ENCODE measurements at places on chromosomes 3 and 15.

GRCh38 chr15:80866936-80867335 is 87.8 kb downstream of the CEMIP start:
- peak; percentile 74 for DNase-seq

DNA sequence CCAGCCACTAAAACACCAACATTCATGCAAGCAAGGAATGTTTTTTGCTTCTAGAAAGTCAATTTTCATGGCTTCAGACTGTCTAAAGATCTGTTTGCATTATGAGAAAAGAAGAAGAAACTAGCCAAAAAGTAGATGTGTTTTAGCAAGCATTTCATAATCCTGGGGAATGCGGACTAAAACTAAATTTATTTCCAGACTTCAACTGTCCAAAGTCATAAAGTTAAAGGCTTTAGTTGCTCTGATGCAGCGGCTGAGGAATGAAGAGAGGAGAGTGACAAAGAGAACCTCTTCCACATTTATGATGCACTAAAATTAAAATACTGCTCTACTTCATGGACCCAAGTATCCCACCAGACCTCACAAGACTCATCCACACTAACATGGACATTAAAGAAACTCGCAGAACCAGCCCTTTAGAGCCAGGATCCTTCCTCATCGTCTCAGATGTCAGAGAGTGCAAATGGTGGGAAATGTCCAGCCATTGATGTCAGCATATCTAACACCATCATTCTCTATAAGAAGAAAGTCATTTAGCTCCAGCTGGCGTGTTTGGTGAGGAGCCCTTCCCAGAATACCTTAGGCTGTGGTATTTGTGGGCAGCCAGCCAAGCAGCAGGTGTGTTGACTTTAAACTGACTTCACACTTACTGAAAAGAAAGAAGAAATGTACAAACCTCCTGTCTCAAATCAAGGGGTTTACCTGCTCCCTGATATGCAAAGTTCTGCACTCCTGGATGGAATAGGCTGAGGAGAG is 17.4 kb downstream of the FYCO1 start:
- DNase-seq = no peak

DNA sequence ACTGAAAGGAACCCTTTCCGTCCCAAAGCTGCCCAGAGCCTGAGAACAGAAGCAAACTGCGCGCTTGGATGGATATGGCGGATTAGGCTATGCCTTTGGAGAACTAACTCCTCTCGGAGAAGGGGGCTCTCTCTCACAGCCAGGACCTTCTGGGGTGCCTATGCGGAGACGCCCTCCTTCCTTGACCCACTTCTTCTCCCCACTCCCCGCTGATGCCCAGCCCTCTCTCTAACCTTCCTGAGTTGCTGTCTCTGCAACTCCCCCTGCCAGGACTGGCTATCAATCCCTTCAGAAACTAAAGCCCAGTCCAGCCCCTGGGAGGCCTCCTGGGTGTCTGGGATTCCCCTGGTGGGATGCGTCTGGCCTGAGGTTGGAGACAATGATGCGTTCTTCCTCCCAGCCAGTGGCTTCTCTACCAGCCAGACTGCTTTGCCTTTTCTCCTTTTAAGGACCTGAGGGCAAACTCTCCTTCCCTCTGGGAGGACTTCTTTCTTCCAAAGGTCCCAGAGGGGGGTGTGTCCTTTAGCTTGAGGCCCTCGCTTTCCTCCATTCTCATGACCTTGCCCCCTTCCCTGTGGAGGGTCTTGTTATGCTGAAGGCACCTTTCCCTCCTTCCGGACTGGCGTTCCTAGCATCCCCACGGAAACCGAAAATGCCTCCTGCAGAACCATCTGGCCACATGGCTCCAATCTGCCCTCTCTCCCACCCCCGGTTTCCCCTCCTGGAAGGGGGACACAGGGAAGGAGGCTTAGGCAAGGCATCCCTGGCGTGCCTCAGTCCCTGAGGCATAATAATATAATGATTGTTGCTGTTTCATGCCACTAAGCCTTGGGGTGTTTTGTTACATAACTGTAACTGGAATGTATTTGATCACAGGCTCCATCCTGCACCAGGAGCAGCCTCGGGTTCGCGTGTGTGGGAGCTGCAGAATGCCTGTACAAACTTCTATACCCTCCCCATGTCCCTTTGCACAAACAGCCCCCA is 63.4 kb upstream of the C15orf39 start:
- DNase-seq = peak; percentile 75

GRCh38 chr3:94990952-94991705 is 928.3 kb downstream of the NSUN3 start:
- DNase-seq = no peak

- DNase-seq = no peak
Observed at GRCh38 chr3:8509961-8510360, 8.3 kb downstream of the LMCD1 start.

GRCh38 chr3:19931767-19932188 is 2.2 kb downstream of the EFHB start:
- DNase-seq = no peak

GRCh38 chr3:24853685-24854490 is 359.2 kb upstream of the THRB start:
- no peak for DNase-seq

DNA sequence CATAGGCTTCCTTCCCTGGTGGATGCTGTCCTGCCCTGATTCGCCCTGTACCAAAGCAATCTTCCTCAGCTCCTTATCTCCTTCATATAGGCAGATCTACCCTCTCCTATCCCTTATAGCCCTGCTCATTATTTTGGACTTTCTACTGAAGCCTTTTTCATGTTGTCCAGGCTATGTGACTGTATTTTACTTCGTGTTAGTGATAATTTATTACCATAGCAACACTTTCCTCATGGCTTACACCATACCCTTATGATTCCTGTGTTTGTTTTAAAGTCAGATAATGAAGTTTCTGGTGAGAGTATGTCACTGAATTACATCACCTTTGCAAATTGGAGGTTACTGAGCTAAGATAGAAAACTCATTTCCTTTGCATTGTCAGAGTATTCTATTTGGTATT is 352.6 kb downstream of the NLGN1 start:
- no peak for DNase-seq

DNA sequence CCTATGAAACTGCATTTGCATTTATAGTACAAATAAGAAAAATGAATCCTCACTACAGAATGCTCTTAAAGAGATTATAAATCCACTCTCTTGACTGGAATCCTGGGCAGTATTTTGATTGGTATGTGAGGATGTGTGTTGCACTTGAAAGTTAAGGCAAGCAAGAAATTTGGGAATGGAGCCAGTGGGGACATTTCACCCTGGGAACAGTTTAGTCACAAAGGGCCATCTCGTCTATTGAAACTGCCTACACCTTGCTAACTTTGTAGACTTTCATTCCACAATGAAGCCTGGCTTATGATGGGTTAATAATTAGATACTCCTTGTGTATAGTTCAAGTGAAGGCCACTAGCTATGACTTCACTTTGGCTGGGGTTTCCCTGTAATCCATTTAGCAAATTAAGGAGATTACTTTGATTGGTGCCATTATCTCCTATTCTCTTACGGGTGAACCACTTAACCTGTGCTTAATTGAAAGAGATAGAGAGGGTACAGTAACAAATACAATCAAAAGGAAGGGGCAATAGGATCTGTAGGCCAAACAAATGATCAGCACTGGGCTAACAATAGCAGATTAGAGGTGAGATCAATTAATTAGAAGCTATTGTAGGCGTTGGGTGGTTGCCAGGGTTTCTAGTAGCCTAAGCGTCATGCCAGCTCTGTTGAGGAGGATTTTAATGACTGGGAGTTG is 146.9 kb upstream of the RARB start:
- no peak for DNase-seq

DNA sequence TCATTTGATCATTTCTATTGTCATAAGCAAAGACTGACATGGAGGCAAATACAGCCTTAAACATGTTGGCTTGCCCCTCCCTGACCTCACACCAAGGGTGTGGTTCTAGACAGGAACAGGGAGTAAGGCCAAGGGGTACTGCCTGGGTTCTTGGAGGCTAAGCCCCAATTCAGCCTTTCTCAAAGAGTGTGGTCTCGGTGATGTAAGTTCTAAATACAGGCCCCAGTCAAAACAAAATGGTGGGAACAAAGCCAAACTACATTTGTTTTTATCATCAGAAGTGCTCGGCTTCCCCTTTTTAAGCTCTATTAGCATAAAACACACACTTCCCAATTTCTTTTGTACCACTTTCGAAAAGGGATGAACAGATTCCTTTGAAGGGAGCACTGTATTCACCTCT is 129.5 kb downstream of the ATP8B4 start:
- DNase-seq = no peak

- DNase-seq = no peak
Observed at GRCh38 chr3:184556582-184557347, 4.8 kb upstream of the EPHB3 start.

GRCh38 chr3:55292360-55292759 is 194.7 kb downstream of the WNT5A start:
- no peak for DNase-seq

DNA sequence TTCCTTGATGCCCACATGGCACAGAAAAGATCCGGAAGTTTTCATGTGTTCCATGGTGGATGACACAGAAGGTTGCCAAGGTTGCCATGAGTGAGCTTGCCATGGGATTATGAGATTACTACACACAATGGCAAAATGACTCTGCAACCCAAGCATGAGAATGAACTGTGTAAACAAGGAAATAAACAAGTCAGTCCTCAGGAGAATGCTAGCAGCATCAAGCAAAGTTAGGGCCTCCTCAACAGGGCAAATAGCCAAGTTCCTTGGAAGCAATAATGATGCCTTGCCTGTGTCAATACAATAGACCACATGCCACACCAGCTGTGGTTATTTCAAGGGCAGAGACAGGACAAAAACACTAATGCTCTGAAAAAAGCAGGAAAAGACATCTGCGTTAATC is 41.8 kb downstream of the AQR start:
- DNase-seq = no peak

DNA sequence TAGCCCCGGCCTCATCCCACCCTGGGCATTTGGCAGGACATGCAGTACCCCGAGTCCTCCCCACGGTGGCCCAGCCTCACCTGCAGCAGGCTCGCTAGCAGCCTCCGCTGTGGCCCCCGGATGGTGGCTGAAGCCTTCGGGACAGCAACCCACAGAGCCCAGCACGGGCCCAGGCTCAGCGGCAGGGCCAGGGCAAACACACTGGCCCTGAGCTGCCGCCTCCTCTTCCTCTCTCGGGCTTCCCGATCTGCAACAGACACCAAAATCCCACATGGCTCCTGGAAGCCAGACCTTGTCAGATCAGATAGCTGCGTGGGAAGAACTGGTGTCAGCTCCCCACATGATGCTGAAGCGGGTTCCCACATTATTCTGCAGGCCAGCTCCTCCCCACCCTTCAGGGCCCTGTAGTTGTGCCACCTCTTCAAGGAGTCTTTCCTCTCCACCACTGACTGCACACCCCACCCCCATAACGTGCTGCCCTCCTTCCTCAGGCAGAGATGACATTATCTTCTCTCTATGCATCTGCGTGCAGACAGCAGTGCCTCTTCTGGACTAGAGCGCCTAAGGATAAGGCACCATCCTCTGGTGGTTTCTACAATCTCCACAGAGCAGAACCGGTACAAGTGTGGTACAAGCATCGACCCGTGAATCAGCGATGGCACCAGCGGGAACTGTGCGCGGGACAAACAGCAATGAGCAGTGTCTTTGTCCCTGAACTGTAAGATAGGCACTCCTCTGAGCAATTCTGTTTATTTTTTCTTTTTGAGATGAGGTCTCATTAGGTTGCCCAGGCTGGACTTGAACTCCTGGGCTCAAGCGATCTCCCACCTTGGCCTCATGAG is 9.5 kb downstream of the TMEM44 start:
- DNase-seq = no peak

DNA sequence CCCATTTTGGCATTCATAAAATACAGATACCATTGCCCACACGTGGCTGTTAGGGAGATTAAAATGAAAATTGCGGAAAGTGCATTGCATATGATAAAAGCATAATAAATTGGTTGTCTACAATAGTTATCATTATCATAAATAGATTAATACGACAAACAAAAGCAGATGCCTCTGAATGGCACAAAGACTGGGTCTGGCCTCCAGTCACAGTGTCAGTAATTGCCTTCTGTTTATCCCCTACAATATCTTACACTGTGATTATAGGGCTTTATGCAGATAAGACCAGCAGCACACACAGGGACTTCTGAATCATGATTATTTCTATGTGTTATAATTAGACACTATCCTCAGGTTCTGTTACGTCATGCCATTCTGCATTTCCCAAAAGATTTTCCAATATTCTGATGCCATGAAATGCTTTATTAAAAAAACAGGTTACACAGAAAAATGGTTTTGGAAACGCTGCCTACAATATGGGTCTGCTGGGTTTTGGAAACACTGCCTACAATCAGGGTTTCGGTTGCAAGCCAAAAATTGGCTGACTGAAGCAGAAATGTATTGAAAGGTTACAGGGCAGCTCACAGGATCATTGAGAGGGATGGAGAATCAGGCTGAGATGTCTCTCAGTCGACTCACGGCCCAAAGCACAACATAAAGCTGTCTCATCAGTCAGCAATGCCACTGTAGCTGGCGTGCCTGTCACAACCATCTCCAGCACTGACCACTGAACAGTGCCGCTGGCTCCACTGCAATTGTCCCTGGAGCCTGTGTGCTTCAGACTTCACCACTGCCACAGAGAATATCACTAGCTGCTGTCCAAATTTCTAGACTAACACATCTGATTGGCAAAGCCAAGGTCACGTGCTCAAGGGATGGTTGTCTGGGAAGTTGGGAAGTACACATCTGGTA is 248.1 kb downstream of the ERC2 start:
- DNase-seq = no peak

GRCh38 chr15:64828985-64829384 is 3.5 kb upstream of the PIF1 start:
- DNase-seq = no peak

DNA sequence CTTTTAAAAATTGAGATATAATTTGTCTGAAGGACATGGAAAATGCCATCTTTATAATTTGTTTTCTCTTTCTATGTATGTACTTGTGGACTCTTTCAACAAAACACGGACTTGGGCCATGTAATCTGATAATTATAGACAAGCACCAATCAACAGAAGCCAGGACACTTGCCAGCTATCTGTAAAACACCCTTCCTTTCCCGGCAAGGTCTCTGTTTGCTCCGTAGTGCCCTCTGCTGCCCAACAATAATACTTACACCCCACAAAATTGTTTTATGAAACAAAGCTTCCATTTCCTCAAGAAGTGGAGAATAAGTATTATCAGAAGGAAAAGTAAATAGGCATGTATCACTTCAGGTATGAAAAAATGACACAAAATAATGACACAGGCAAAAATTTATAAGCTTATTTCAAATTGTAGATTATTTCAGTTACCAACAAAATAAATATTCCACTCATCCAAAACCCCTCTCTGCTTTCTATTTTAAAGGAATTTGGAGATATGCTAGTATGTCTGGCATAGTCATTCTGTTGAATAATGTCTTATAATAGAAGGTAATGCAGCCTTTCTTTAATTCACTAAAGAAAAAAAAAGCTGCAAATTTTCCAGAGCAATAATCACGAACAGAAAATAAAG is 32.8 kb downstream of the MYH15 start:
- DNase-seq = peak; percentile 49

- no peak for DNase-seq
Observed at GRCh38 chr3:27415202-27415601, 46.0 kb upstream of the NEK10 start.

DNA sequence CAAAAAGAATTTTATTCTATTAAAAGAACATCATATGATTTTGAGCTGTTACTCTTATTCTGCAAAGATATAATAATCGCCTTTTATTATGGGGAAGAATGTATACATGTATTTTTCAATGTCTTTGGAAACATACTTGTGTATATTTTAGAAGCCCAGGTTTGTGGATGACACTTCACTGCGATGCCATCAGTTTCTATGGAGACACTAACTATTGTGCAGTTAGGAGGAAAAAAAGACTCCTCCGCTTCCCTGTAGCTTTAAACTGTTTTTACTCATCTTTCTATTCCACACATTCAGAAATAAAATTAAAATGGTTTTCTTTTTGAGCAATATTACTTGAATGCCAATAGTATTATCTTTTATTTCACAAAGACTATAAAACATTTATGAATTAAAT is 305.0 kb downstream of the NLGN1 start:
- no peak for DNase-seq
